ENCODE measurements at places on chromosomes 16 and 17. TPM values are rescaled to one million over a fixed set of nuclear protein-coding genes. Genes with fewer than 3 reads are reported as not detected.

EME1 gene
- total RNA-seq = 14.4 TPM

NDUFB10 gene
- total RNA-seq = 244 TPM

USP6 gene
- total RNA-seq = not detected

TEKT5 gene
- total RNA-seq = not detected

RAP1GAP2 gene
- total RNA-seq = 20.2 TPM

CA5A gene
- not detected for total RNA-seq

ZNF624 gene
- 2.7 TPM for total RNA-seq

CLDN9 gene
- total RNA-seq = 0.30 TPM

TBC1D3 gene
- not detected for total RNA-seq

SMIM22 gene
- total RNA-seq = not detected

DPEP3 gene
- not detected for total RNA-seq

PARD6A gene
- total RNA-seq = 1.7 TPM

CACNA1G gene
- 3.8 TPM for total RNA-seq

NME3 gene
- total RNA-seq = 58.2 TPM

LUC7L3 gene
- total RNA-seq = 129 TPM

FBXW10B gene
- 2.5 TPM for total RNA-seq

CRYM gene
- total RNA-seq = 1.9 TPM

PFAS gene
- total RNA-seq = 49.7 TPM

MEFV gene
- not detected for total RNA-seq

KRT31 gene
- total RNA-seq = not detected

SLC25A10 gene
- total RNA-seq = 47.5 TPM

PHF23 gene
- total RNA-seq = 82.3 TPM

ZNF423 gene
- total RNA-seq = 0.11 TPM

MT1G gene
- not detected for total RNA-seq

FBXL16 gene
- 3.1 TPM for total RNA-seq

TLCD3B gene
- total RNA-seq = 0.48 TPM

CACNG5 gene
- total RNA-seq = not detected

GEMIN4 gene
- total RNA-seq = 65.1 TPM

SMPD3 gene
- 0.10 TPM for total RNA-seq

PDILT gene
- not detected for total RNA-seq

DNAH2 gene
- 0.02 TPM for total RNA-seq

APOBR gene
- total RNA-seq = 0.06 TPM

KDM6B gene
- 16.8 TPM for total RNA-seq

ATP2A1 gene
- 4.1 TPM for total RNA-seq

ZMYND15 gene
- 0.56 TPM for total RNA-seq

GPR179 gene
- 0.05 TPM for total RNA-seq

ZG16B gene
- 0.91 TPM for total RNA-seq

PRAC1 gene
- not detected for total RNA-seq

CSH2 gene
- total RNA-seq = not detected

CLEC18A gene
- total RNA-seq = 0.07 TPM

CD300E gene
- not detected for total RNA-seq

WFDC1 gene
- total RNA-seq = not detected

SLC16A13 gene
- 11.0 TPM for total RNA-seq

PYY gene
- not detected for total RNA-seq

TMEM88 gene
- total RNA-seq = 0.43 TPM

SYT17 gene
- 9.8 TPM for total RNA-seq

Measured in A549 treated with RU486 at 1 μM for 4 hours (cell line).